Stimulated activated effector memory CD8-positive, alpha-beta T cell treated with anti-CD3 and anti-CD28 coated beads, Interleukin-12 subunit alpha, Interleukin-12 subunit beta, amount 100 ng/mL, for 72 hours (primary cell): ENCODE measurements at places on chromosomes 3 and 15.

DNA sequence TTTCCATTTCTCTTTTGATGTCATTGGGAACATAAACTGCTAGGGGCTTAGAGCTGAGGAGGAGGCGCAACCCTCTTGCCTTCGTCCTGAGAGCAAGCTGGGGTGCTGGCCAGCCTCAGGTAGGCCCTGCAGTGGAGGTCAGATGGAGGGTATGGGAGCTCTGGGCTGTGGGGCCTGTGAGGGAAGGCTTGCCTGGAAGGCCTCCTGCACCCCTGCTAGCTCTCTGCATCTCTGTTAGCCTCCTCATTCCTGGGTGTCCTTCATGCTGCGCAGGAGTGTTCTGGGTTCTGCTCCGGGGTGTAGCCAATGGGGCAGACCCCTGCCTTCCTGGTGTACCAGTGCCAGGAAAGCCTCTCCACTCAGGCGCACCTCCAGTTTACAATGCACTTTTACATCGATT lies 11.8 kb downstream of the GP5 start:
- no peak for DNase-seq

DNA sequence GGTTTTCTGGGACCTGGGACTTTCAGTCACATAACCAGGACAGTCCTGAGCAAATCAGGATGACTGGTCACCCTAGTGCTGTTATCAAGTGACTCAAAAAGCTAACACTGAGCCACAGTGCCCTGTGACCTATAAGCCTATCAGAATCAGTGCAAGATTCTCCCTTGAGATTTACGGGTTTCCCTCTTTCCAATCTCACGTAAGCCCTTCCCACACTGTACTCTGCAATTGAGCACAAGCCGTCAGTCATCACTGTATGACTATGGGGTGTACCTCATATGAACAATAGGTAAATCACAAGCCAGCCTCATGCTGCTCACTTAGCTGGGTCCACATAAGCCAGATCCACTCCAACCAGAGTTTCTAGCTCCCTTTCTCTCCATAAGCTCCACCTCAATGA lies 21.0 kb upstream of the CLDN18 start:
- peak; percentile 50 for DNase-seq

- no peak for DNase-seq
Observed at GRCh38 chr15:38941399-38941953, 376.9 kb upstream of the RASGRP1 start.

GRCh38 chr15:42155546-42156242 lies 742 bp downstream of the PLA2G4F start:
- DNase-seq = no peak

- no peak for DNase-seq
Observed at GRCh38 chr3:147940405-147941193, 531.4 kb downstream of the ZIC1 start.

DNA sequence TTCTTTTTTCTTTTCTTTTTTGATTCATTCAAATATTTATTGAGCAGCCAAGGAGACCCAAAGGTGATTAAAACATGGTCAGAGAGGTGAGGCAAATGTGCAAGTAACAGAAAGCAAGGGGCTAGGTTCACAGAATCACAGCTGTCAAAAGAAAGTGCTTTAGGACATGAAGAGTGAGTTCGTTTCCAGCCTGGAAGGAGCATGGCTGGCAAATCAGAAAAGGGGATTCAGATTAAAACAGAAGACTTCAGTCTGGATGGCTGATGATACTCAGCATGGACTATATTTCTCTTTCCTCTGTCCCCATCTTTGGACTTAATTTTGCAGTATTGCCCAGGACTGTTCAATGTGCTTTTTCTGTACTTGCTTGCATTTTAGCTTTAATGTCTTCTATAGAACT lies 151.2 kb downstream of the NR1D2 start:
- no peak for DNase-seq
